ENCODE measurements at places on chromosomes 2 and 18.

DNA sequence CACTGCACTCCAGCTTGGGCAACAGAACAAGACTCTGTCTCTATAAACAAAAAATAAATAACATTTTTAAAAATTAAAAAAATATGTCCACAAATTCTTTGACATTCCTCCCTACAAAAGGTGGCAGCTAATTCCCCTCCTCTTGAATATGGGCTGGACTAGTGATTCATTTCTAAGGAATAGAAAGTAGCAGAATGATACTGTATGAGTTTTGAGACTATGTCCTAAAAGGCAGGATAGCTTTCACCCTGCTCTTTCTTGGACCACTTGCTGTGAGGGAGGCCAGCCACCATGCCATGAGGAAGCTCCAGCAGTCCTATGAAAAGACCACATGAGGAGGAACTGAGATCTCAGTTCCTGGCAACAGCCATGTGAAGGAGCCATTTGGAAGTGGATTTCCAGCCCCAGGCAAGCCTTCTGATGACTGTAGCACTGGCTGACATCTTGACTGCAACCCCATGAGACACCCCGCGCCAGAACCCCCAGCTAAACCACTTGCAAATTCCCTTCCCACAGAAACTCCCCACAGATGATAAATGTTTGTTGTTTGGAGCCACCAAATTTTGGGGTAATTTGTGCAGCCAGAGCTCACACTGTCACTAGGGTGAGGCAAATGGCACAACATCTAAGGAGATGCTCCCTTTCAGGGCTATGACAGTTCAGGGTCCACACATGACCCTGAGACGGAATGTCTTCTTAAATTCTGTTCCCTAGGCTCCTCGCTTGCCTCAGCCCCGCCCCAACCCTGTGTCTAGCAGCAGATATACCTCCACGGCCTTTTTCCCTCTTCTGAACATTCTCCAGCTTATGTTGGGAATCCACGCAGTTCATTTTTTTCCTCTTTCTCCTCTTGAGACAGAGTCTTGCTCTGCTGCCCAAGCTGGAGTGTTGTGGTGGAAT lies 17.1 kb upstream of the ATOH8 start:
- DNase-seq = no peak

DNA sequence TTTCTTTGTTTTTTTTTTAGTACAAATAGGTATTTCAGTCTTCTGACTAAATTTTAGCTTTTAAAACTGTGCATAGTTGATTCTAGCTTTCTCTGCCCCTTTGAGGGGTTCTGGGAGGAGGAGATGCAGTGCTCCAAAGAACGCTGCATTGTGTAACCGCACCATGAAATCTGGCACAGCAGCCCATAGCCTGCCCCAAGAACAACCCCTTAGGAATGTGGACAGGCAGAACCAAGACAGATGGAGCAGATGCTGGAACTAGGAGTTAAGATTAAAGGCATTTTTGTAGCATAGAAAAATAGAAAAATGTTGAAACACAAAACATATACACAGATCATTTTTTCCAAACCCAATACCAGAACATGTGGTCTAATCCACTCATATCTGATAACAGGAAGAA lies 187.5 kb downstream of the SCG2 start:
- DNase-seq = no peak

DNA sequence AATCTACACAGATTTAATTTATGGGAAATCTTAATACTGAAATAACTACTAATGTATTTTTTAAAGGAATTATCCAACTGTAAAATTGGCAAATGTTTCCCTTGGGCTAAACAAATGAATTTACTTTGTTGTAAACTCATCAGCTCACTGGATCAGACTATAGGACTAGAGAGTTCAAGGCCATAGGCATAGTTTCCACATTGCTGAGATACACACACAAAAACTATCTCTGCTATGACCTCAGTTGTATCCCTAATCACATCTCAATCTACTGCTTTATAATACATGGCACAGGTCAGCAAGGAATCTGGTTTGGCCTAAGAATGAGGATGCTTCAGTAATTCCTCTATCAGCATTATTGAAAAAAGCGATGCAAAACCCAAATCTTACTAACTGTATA lies 101.1 kb upstream of the SLC39A10 start:
- DNase-seq = no peak

GRCh38 chr2:174623106-174623637 lies 25.6 kb upstream of the WIPF1 start:
- DNase-seq = no peak

- DNase-seq = no peak
These were observed 45.1 kb upstream of the SERTAD2 start for GRCh38 chr2:64698668-64699444.

DNA sequence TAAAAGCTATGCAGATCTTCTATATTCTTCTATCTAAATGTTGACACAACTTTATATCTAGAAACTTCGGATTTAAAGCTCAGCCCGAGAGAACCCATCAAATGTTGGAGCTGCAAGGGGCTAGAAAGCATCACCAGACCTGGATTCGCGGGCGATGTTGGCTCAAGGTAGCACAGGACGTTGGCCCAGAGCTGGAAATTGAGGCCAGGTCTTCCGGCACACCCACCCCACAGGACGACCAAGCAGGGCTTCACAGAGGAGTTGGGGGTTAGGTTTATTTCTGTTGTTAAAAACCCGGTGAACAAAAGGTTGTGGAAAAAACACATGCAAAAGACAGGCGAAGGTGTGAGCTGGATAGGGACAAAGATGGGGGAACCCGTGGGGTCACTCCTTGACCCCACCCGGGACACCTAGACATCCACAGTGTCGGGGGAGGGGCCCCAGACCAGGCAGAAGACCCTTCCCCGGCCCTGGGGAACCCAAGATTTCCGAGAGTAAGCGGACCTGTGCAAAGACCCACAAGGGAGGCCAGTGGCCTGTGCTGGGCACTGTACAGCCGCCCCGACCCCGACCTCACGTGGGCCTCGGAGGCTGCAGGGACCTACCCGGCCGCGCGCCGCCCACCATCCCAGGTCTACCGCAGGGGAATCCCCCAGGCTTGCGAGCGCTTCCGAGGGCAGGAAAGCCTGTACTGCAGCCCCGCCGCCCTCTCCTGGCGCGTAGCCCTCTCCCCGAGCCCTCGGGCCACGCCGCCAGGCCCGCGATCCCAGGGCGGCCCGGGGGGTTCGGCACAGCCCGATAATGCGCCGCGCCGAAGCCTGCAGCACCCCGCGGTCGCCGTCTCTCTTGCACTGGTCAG lies 1.8 kb upstream of the AGBL5 start:
- no peak for DNase-seq

DNA sequence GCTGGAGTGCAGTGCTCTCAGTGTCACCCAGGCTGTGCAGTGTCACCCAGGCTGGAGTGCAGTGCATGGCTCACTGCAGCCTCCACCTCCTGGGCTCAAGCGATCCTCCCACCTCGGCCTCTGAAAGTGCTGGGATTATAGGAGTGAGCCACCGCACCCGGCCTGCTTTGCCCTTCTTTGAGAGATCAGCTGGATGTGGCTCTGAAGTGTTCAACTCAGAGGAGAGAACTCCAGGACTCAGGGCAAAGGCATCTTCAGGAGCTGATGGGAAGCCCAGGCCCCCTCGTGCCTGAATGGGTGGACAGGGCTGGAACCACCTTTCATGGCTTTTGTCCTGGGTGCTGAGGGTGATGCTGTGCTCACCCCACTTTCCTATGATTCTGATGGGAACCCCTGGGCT lies 52.0 kb upstream of the HAAO start:
- no peak for DNase-seq

GRCh38 chr2:54560146-54560881 lies 104.2 kb downstream of the SPTBN1 start:
- DNase-seq = no peak

DNA sequence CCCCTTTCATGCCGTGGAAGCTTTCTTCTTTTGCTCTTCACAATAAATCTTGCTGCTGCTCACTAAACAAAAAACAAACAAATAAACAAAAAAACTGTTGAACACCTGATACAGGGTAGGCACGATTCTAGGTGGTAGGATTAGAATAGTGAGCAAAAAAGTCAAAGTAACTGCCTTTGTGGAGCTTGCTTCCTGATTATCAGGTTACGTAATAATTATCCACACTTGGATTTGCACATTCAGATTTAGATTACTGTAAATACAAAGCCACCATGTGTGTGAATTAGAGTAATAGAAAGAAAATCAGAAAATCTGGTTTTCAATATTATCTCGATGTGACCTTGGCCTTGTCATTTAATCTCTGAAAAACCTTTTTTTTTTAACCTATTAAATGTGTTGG lies 307.1 kb downstream of the NRXN1 start:
- DNase-seq = no peak

DNA sequence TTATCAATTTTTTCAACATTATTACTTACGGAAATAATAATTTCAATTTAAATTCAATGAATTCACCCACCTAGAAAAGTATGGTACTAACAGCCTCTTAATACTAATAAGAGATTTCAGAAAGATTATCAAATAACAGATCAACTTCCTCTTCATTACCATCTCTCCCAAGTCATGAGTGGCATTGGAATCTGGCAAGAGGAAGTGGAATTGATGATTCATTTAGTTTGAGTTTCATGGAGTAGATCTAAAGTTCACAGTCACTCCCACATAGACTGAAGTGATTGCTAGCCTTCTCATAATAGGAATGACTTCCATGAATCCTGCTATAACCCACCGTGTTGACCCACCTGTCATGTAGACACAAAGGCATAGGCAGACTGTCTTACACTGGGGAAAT lies 77.7 kb upstream of the WDR75 start:
- DNase-seq = no peak

DNA sequence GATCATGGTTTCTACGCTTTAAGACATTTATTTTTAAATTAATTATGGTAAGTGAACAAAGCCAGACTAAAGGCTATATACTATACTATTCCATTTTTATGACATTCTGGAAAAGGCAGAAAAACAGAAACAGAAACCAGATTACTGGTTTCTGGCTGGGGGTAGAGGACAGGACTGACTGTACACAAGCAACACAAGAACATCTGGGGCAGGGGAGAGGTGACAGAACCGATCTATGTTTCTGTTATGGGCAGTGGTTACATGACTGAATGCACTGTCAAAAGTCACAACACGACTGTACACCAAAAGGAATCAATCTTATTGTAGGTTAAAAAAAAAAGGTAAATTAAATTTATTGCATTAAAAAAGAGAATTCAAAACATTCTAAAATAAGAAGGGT lies 64.7 kb downstream of the PTPN2 start:
- no peak for DNase-seq

- DNase-seq = no peak
These were observed 191.7 kb upstream of the NDUFV2 start for GRCh38 chr18:8910843-8911242.

GRCh38 chr2:28970464-28971160 lies 10.5 kb upstream of the TOGARAM2 start:
- no peak for DNase-seq

GRCh38 chr2:190493095-190493494 lies 41.4 kb downstream of the NEMP2 start:
- no peak for DNase-seq

DNA sequence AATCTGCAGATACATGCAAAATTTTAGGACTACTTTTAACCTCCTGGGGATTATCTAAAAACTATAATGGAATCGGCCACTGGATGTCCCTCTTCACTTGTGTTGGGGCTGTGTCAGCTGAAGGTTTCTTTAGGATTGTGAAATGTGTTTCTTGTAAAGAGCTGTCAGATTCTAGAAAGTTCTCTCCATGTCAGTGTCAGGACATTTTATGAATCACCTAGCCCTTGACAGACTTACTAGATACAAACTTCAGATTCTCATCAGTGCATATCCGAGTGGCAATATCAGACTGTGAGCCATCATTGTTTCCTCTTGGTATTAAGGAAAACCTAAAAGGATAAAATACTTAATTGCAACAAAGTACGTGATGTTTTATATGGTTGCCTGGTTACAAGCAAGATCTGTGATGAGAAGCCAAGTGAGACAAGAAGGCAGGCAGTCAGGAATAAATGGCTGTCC lies 107.3 kb downstream of the CPS1 start:
- peak; percentile 35 for DNase-seq

- no peak for DNase-seq
These were observed 83.5 kb downstream of the IKZF2 start for GRCh38 chr2:213067888-213068287.

DNA sequence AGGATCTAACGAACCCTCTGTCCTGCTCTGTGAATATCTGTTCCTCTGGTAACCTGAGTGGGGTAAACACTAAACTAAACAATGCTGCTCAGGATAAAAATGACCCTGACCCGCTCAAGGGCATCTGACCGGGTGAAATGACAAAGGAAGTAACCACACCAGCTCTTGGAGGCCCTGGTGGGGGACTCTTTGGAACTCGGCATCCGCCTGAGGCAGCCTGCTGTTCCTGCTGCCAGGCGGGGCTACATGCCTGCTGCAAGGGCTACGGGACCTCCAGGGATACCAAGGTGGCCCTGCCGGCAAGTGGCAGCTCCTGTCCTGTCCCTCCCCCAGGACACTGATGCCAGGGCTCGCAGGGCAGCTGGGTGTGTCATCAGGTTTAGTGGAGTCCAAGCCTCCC lies 273.3 kb downstream of the HDAC4 start:
- no peak for DNase-seq

GRCh38 chr2:114700440-114700839 lies 258.0 kb downstream of the DPP10 start:
- DNase-seq = no peak

GRCh38 chr2:176552501-176553135 lies 283.4 kb downstream of the MTX2 start:
- DNase-seq = no peak

- DNase-seq = no peak
These were observed 257.2 kb downstream of the TXNL1 start for GRCh38 chr18:56381196-56381595.

GRCh38 chr2:154029504-154029903 lies 157.8 kb downstream of the GALNT13 start:
- no peak for DNase-seq
